ENCODE measurements at places on chromosomes 12 and 14.

- DNase-seq = no peak
Observed at GRCh38 chr14:57632649-57633048, 139.0 kb upstream of the CCDC198 start.

GRCh38 chr12:13986031-13986430 lies 4.6 kb upstream of the GRIN2B start:
- no peak for DNase-seq

DNA sequence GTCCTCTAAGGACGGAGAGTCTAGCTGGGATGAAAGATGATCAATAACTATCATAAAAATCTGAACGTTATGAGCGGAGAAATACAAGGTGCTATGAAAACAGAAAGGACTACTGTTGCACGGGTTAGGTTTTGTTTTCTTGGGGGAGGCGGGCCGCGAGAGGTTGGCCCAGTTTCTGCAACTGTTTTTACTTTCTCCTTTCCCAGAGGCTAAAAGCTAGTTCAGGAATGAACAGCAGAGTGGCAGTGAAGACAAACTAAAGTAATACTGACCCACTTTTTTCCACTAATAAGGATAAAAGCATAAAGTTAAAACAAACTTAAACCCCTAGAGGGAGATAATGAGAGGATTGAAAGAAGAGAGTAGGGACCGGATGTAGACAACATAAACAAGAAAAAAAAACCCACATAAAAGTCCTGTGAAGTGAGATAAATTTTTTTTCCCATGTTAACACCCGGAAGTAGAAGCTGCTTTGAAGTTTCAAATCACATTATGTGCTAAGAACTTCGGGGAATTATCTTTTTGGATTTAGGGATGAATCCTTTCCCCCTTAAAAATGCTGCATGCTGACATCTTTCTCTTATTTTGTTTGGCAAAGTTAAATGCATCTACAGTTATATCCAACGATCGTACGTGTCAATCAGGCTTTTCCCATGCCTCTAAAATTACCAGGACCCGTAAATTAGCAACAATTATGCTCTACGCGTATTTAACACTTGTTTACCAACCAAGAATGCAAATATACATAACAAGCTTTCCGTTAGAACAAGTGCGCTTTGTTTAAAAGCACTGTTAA lies 1.0 kb upstream of the CDK17 start:
- peak; percentile 79 for DNase-seq

DNA sequence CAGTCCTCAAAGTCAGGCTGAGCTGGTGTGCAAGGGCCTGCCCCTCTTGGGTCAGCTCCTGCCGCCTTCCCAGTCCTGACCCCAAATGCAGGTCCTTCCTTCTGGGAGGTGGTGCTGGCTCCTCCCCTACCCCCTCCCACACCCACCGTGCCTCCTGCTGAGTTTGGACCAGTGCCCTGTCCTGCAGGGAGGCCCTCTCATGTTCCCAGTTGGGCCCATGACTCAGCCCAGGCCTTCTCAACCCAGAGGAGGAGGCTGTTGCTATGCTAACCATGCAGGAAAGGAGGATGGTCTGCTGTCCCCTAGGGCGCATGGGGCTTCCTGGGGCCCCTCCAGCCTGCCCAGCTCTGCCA lies 4.4 kb downstream of the ZBTB42 start:
- no peak for DNase-seq

DNA sequence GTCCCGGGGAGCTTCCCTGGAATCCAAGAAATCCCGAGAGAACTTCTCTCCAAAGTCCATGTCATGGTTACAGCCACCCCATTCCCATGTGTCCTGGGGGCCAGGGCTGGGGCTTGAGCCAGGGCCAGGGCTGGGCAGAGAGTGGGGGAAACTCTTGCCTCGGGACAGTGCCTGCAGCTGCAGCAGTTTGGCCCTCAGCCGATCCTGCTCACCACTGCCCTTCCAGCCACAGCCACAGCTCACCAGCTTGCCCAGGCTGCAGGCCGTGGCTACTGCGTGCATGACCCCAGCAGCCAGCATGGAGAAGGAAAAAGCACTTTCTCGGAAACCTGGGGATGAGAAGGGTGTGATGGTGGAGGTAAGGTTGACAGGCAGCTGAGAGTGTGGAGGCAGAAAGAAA lies 3.5 kb downstream of the WNT10B start:
- DNase-seq = no peak

- DNase-seq = no peak
Observed at GRCh38 chr14:20988717-20989470, 886 bp upstream of the METTL17 start.

DNA sequence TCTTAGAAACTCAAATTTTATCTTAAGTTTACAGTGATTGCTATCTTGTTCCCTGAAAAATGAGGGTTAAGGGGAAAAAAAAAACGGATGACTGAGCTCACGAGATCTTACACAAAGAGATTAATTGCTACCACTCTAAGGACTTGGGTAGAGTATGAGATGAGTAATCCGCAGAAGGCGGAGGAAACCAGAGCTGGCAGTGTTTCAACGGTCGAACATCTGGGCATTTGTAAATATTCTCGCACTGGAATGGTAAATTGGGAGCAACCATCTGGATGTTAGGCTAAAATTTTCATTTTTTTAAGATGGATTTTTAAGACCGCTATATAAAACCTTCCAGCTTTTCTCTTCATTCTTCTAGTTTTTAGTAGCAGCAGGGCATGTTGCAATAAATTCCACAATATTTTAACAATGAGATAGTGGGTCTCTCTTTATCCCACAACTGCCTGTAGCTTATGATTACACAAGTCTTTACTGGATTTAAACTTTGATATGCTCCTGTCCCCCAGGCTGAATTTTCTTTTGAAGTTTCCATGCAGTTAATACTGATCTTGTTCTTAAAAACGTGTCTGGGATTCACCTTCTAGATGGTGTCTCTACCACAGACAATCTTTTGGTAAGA lies 1324.1 kb downstream of the AACS start:
- DNase-seq = no peak

DNA sequence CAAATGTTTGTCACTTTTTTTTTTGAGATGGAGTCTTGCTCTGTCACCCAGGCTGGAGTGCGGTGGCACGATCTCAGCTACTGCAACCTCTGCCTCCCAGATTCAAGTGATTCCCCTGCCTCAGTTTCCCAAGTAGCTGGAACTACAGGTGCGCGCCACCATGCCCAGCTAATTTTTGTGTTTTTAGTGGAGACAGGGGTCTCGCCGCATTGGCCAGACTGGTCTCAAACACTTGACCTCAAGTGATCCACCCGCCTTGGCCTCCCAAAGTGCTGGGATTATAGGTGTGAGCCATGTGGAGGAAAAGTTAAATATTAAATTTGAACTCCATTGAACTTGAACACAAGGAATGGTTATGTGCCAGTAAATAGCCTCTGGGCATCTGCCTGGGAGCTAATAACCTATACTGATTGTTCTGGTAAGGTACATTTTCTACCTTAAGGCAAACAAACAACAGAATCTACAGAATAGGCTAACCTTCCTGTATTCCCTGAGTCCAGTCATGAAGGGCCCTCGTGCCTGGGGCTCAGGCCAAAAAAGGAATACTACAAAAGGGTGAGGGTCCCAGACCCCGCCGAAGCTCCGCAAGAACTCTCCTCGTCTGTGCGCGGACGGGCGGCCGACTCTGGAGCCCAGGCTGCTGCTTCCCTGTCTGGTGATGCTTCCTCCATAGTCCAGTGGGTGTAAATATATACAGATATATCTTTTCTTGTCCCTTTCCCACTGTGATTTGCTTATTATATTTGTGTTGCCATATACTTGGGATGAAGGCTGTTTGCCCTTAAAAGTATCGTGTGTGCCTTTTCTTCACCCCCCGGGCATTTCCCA lies 74.0 kb upstream of the EIF5 start:
- DNase-seq = no peak

DNA sequence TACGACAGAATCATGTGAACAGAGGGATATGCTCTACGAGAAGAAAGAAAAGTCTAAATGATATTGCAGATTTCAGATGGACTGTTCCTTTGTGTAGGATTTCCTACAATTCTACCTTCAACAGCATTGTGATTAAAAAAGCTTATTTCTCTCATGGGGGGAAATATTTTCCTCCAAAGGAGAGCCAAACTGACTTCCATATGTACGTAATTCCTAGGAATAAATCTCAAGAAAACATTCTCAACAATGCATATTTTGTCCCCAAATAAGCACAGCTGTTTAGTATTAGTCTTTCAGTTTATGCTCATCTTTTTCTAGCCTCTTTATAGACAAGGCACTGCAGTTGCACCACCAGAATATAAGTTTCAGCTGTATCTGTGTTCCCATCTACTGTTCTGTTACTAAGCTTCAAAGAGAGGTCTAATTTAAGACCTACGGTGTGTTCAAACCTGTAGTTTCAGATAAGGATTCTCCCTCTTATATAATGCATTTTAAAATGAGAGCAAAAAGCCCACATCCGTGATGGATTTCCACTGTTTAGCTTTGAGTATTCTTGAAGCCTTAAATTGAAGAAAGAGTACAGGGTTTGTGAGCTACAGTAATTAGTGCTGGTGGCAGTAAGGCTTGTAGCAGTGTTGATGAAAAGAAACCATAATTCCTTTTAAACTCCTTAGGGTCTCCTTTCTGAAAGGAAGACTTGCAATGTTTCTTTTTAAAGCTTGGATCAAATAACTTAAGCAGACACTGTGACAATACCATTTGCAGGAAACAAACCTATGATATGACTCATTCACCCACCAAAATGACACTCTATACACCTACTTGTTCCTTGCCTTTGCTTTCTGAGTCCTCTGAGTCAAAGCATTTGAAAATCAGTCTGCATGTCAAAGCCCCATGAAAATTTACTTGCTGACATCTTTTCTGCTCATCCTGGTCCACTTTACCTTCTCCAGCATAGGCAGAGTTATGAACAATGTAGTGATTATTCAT lies 754.1 kb downstream of the NOVA1 start:
- no peak for DNase-seq

GRCh38 chr12:41552588-41552987 lies 364.5 kb downstream of the PDZRN4 start:
- DNase-seq = no peak

- no peak for DNase-seq
Observed at GRCh38 chr12:62676521-62677307, 210.1 kb downstream of the MON2 start.

DNA sequence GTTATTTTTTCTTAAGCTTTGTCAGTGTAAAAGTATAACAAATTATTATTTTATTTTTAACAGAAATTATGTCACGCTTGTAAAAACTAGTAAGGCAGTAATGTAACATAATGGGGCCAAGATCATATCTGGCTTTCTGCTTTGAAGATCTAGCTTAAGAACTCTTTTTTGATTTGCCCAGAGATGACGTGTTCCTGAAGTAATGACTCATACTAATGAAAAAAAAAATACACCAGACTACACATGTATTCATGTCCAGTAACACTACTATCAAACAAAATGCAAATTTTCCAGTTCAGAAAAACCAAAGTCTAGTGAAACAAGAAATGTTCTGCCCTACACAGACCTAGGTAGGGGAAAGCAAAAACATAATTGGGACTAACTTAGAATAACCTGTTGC lies 432.2 kb upstream of the ATXN7L3B start:
- DNase-seq = no peak

GRCh38 chr12:4251967-4252366 lies 21.6 kb upstream of the CCND2 start:
- no peak for DNase-seq

DNA sequence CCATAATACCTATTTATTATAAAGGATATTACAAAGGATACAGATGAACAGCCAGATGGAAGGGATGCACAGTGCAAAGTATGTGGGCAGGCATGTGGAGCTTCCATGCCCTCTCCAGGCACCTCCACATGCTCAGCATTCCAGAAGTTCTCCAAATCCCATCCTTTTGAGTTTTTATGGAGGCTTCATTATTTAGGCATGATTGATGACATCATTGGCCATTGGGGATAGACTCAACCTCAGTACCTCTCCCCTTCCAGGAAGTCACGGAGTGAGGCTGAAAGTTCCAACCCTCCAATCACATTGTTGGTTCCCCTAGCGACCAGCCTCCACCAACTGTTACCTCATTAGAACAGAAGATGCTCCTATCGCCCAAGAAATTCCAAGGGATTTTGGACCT lies 156.4 kb downstream of the ATP23 start:
- no peak for DNase-seq

- DNase-seq = peak; percentile 37
Observed at GRCh38 chr12:14185427-14186192, 179.9 kb upstream of the ATF7IP start.

GRCh38 chr12:71449373-71450070 lies 9.9 kb downstream of the LGR5 start:
- DNase-seq = no peak

GRCh38 chr12:59087077-59087673 lies 166.9 kb upstream of the LRIG3 start:
- DNase-seq = no peak

DNA sequence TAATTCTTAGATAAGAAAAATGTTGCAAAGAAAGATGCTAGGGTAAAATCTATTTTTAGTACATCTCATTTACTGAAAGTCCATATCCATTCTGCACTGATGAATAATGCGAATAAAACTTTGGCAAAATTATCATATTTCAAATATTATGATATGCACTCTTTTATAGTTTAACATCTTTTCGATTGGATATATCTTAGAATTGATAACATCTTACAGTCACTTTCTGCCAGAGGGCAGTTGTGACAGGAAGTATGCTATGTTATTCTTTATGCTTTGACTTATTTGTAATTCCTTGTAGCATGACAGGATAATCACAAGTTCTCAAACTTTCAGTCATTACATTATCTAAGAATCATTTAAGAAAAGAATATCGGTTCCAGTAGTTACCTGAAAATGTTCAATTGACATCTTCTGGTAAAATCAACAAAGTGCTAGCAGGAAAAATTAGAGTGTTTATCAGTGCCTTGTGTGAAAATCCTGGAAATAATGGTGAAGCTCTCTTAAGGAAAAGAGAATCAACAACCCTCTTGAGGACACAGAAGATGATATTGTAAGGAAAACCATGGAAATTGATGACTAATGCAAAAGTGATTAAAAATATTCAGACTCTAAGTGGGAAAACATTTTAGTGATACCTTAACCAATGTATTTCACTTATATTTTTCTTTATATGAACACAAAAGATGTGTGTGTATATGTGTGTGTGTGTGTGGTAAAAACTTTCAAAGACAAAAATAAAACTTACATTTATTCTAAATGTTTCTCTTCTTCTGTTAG lies 95.5 kb downstream of the SLC6A15 start:
- DNase-seq = no peak

- no peak for DNase-seq
Observed at GRCh38 chr12:18853570-18854366, 115.8 kb downstream of the CAPZA3 start.

GRCh38 chr14:96256407-96256806 lies 397 bp downstream of the BDKRB1 start:
- no peak for DNase-seq

GRCh38 chr12:118704527-118705241 lies 276.7 kb upstream of the SRRM4 start:
- DNase-seq = no peak

- DNase-seq = no peak
Observed at GRCh38 chr12:123041042-123041531, 60.6 kb downstream of the ARL6IP4 start.

GRCh38 chr12:71731439-71732356 lies 23.0 kb upstream of the RAB21 start:
- DNase-seq = no peak

- DNase-seq = no peak
Observed at GRCh38 chr14:49923442-49923841, 30.6 kb downstream of the ARF6 start.

- DNase-seq = no peak
Observed at GRCh38 chr14:47715330-47715729, 39.9 kb upstream of the MDGA2 start.

GRCh38 chr12:119375883-119376190 lies 41.3 kb downstream of the CCDC60 start:
- DNase-seq = no peak

- no peak for DNase-seq
Observed at GRCh38 chr14:76423534-76423933, 47.6 kb downstream of the ESRRB start.

- DNase-seq = no peak
Observed at GRCh38 chr12:123634142-123634561, 523 bp downstream of the GTF2H3 start.
